ENCODE measurements at places on chromosomes 1 and 21. TPM values are rescaled to one million over a fixed set of nuclear protein-coding genes. Genes with fewer than 3 reads are reported as not detected.

CITED4 gene
- 8.7 TPM for total RNA-seq

NEK2 gene
- not detected for total RNA-seq

ATPAF1 gene
- total RNA-seq, result 190 TPM

MLLT11 gene
- total RNA-seq, result 58.7 TPM

ADORA3 gene
- total RNA-seq, result 0.51 TPM

IGSF9 gene
- not detected for total RNA-seq

ARHGAP30 gene
- total RNA-seq, result 2.6 TPM

F13B gene
- total RNA-seq, result not detected

ADSS2 gene
- total RNA-seq, result 8.6 TPM

PRR9 gene
- not detected for total RNA-seq

TPM3 gene
- 364 TPM for total RNA-seq

IQGAP3 gene
- total RNA-seq, result 0.16 TPM

OR10Z1 gene
- not detected for total RNA-seq

ORC1 gene
- total RNA-seq, result 0.11 TPM

TCHH gene
- 0.05 TPM for total RNA-seq

SIK1 gene
- 4.9 TPM for total RNA-seq

KRTAP21-2 gene
- not detected for total RNA-seq

CCDC28B gene
- total RNA-seq, result 10.2 TPM

TMEM52 gene
- total RNA-seq, result 0.70 TPM

OXCT2 gene
- 1.3 TPM for total RNA-seq

NPPB gene
- total RNA-seq, result 7,162 TPM

PLA2G2D gene
- total RNA-seq, result not detected

SPRR2B gene
- not detected for total RNA-seq

ASAP3 gene
- 30.5 TPM for total RNA-seq

GJA5 gene
- total RNA-seq, result 9.9 TPM

FNDC7 gene
- not detected for total RNA-seq

RXRG gene
- 5.1 TPM for total RNA-seq

PEX10 gene
- total RNA-seq, result 18.1 TPM

TRIM63 gene
- total RNA-seq, result 123 TPM

FNBP1L gene
- total RNA-seq, result 13.5 TPM

CTTNBP2NL gene
- total RNA-seq, result 19.1 TPM

SDCCAG8 gene
- total RNA-seq, result 30.0 TPM

NUP210L gene
- 0.48 TPM for total RNA-seq

DISP1 gene
- 3.0 TPM for total RNA-seq
